Ascending aorta (tissue), 2 donors: ENCODE measurements at places on chromosomes 3 and 15. TPM values are rescaled to one million over a fixed set of nuclear protein-coding genes. Genes with fewer than 3 reads are reported as not detected.

GRCh38 chr3:88219138-88219792 lies 69.5 kb downstream of the C3orf38 start:
- no peak for DNase-seq

- no peak for DNase-seq
Observed at GRCh38 chr3:111156517-111156916, 84.9 kb downstream of the NECTIN3 start.

GRCh38 chr3:160569894-160570652 lies 4.7 kb upstream of the KPNA4 start:
- DNase-seq: no peak

- DNase-seq: no peak
Observed at GRCh38 chr3:186421946-186422345, 59.9 kb upstream of the DGKG start.

DNA sequence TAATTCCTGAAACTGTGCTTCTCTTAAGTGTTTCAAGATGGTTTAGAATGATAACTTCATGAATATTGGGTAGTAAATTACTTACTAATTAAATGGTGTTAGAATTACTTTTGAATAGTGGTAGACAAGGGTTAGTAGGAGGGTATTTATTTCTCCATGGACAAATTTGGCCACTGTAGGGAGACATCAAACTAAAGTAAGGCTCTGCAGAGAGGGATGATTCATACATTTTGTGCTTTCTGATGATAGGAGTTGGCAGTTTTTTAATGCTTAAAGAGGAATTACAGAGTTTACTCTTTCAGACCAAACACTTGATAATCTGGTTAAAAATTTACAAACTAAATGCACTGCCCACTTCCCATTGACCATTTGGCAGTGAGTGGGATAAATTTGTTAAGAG lies 127.6 kb downstream of the NAALADL2 start:
- no peak for DNase-seq

DNA sequence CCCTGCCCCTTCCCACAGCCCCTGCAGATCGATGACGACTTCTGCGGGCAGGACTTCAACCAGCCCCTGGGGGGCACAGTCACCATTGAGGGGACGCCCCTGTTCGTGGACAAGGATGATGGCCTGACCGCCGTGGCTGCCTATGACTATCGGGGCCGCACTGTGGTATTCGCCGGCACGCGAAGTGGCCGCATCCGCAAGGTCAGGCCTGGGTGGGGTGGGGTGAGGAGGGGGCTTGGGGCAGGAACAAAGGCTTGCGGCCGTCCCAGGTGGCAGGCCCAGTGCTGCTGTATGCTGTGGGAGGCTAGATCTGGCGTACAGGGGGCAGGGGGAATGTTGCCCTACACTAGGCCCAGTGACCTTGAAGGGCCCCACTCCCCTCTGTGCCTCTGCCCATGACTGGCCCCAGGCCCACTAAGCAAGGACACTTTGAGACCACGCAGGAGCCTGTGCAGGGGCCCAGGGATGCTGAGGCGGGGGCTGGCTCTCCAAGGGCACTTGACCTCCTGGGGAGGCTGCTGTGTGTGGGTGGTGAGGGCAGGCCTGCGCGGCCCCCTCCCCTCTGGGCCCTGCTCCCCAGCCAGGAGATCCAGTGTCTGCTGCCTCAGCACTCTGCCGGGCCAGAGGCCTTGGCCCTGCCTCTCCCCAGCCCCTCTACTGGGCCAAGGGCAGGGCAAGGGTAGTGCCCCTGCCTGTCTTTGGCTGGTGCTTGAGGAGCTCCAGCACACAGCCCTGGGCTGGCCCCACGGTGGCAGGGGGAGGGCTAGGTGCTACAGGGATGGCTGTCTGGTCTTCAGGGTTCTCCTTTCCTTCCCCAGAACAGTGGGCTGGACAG lies 8.7 kb downstream of the PLXNA1 start:
- DNase-seq: no peak

TMEM62 gene
- total RNA-seq: 9.0 TPM

ZMAT3 gene
- total RNA-seq: 38.0 TPM
